ENCODE measurements at places on chromosomes 2 and 18.

DNA sequence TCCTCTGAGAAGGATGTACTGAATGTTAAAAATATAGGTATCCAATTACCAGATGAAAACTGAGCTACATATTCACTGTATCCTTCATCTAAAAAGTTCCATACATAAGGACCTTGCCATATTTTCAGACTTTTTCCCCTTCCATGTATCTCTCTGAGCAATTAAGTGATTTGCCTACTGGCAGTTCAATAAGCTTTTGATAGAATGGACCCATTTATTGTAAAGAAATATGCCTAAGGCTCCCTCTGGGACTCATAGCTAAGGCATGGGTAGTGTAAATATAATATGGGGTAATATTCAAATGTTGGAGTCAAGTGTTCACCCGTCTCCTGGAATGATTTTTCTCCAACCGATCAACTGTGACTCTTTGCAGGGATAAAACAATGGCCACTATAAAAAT lies 135.4 kb upstream of the FSHR start:
- no peak for DNase-seq

- DNase-seq: no peak
Observed at GRCh38 chr18:59094569-59094968, 45.1 kb upstream of the SEC11C start.

GRCh38 chr2:173652311-173652710 lies 297.6 kb downstream of the CDCA7 start:
- no peak for DNase-seq

DNA sequence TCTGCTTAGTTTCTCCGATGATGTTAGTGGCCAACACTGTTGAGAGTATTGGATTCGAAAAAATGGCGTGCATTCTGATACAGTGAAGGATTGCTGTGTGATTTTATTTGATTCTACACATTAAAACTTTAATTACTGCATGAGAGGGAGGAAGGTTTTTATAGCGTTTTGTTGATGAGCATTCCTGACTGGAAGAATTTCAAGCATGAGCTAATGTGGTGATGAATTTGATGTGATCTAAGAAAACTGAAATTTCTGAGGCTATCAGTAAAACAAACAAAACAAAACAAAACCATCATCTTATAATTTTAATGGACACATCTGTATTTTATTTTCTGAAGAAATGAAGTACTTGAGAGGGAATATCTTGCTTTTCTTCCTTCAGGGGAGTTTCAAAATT lies 59.6 kb downstream of the ITGB6 start:
- DNase-seq: no peak

DNA sequence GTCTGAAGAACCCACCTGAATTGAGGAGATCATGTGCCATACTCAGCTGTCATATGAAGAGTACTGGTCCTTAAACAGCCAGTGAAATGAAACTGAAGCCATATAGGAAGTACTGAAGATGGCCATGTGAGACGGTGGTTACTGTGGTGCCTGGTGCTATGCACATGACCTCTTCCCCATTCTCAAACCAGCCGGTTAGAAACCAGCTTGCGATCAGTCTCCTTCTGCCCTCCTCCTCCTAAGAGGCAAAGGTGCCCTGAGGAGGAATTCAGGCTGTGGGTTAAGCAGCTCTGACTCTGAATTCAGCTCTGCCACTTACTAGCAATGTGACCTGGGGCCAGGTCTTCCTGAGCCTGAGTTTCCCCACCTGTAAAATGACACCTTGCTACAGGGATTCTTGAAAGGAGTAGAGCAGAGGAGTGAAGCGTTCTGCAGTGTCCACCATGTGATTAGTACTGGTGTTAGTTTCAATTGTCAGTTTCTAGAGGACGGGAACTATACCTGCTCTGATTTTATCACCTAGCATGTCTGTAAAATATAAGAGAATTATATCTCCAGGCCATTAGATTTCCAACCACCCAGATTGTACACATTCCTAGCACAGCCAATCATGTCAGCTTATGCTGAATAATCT lies 5.1 kb downstream of the FECH start:
- DNase-seq: peak; percentile 6

GRCh38 chr2:3287896-3288295 lies 89.7 kb downstream of the EIPR1 start:
- DNase-seq: no peak

- peak; percentile 77 for DNase-seq
Observed at GRCh38 chr2:74833418-74834233, at the start of gene HK2. Gene HK2 (plus strand): TSS chr2:74834127. CDS start chr2:74834581, 454 bp downstream.

DNA sequence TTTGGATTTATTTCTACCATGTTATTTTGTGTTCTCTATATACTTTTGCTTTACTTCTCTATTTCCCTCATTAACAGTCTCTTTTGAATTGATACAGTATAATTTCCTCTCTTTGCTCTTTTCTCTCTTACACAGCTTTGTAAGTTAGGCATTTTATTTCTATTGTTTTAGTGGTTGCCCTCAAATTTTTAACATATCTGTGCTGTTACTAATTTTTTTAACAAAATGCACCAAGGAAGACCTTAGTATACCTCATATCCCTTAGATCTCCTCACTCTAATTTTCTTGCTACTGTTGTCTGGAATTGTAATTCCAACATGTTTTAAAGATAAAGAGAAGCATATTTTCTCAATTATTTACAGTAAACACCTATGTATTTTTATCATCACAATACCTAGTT lies 416.8 kb upstream of the SLC14A2 start:
- DNase-seq: no peak

DNA sequence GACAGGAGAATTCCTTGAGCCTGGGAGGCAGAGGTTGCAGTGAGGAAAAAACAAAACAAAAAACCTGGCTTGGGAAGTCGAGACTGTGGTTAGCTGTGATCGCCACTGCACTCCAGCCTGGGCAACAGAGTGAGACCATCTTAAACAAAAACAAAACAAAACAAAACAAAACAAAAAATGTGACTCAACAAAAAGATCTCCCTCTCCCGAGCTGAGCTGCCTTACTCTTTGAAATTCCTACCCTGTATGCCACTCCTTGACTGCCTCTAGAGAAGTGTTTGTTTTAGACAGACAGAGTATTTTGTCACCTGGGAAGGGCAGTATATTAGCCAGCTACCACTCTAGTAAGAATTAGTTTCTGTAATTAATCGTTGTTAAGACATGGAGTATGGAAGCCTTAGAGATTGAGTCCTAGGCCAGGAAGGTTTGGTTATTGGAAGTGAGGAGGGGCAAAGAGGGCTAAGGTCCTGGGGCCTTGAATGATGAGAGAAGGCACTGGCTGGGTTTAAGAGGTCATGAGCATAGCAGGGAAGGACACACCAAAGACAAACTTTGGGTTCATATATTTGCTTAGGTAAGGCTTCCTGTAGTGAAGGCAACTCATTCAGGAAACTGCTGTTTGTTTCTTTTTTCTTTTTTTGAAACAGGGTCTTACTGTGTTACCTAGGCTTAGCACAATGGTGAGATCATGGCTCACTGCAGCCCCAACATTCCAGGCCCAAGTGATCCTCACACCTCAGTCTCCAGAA lies 56.0 kb downstream of the HAUS1 start:
- DNase-seq: no peak

- DNase-seq: no peak
Observed at GRCh38 chr2:151905963-151906632, 77.9 kb upstream of the ARL5A start.

DNA sequence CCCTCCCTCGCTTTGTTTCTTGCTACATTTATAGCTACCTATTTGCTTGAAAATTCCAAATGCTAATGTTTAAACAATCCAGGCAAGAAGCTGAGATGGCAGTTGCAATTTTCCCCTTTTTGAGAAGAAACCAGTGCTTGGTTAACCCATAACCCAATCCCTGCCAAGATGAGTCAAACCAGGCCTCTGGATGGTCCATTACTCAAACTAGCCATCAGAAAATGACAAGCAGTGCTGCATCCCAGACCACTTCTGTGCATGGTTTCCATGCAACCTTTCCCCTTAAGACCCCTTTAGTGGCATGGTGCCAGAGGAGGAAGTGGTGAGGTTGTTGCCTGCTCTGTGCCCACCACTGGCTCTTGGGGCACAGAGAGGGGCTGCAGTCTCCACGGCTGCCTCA lies 131.2 kb upstream of the RMP24 start:
- DNase-seq: no peak
